ENCODE measurements at places on chromosomes 13 and 19.
A peak's percentile ranks its signal among the peaks of the same experiment; 100 is the strongest.

GRCh38 chr13:73672492-73672891, 461.7 kb downstream of the KLF12 start:
- DNase-seq, result no peak

DNA sequence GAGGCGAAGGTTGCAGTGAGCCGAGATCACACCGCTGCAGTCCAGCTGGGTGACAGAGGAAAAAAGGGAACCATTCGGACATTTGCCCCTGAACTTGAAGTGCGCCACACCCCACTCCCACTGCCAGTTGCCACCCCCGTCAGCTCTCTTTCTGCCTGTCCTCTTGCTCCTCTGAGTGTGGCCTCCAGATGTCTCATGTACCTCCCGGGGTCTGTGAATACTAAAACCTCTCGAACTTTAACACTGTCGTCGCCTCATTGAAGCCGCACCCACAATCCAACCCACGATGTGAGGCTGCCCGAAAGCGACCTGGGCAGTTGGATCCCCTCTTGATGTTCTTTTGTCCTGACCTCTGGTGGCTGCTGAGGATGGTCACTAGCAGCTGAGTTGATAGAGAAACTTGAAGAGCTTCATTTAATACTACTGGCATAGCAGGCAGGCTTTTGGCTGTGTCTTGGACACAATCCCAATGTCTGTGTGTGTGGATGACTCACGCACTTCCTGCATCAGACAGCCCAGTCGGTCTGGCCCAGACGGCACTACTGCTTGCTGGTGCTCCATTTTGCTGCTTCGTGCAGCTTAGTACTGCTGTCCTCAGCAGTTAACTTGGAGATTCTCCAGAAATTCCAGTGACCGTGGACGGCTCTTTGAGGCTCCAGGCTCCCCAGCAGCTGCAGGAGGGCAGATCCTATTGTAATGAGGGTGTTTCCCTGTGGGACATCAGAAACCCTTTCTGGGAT, 4.2 kb downstream of the FPR3 start:
- DNase-seq, result peak; percentile 40

- no peak for DNase-seq
Measured at GRCh38 chr13:35159041-35159440, 217.0 kb downstream of the NBEA start.

- no peak for DNase-seq
Measured at GRCh38 chr13:102040812-102041211, 361.0 kb downstream of the FGF14 start.

DNA sequence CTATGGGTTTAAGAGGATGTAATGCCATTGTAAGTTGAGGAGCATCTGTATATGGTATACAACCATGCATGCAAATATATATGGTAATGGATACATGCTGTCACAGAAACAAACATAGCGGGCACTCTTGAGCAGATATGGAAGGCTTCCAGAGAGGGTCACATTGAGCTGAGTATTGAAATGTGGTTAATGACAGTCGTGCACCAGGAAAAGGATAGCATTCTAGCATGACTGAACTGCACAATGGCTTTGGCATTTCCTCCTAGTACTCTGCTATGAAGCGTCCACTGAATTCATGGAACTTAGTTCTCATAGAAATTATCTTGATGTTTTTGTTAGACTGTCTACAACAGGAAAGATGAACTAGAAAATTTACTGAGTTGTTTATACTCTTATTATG, 25.2 kb downstream of the DGKH start:
- DNase-seq, result no peak

DNA sequence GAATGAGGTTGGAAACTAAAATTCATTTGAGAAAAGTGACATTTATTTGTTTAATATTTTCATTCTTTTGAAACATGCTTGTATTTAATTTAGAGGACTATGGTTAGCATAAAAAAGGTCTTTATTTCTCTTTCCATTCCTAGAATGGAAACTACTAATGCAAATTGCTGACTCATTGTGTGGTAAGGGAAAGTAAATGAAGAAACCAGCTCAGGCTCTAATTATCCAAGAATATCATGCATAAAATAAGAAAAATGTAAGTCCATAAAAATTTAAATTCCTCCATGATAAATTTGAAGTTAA, 777.0 kb upstream of the SLITRK1 start:
- no peak for DNase-seq

DNA sequence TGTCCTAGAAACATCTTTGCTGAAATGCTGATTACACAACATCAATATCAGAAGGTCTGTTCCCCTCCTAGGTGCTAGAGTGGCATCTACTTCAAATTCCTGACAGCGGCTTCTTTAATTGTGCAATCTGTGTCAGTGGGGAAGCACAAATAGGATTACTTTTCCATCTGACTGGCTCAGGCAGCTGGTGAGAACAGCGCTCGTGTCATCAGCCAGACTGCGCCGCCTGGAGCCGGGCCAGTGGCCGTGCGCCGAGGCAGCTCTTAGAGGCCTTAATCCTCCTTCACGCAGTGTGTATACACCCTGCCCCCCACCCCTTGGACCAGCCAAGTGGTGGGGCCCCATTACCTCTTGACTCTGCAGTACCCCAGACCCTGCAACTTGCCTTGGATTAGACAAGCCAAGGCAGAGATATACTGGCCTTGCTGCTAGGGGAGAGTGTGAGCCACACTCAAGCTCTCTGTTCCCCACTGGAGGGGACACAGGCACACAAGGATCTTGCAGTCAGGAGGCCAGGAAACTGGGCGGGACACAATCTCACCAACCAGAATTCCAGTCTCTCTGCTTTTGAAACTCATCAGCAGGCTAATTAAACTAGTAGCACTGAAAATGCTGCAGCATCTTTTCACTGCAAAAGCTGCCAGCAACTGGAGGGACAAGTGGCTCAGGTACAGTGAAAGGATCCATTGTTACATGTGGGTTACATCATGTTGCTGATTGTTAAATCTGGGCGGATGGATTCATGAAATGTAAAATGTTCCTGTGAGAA, 48.9 kb upstream of the EPHX3 start:
- DNase-seq, result no peak

- no peak for DNase-seq
Measured at GRCh38 chr13:94640721-94641120, 39.1 kb downstream of the GPR180 start.

DNA sequence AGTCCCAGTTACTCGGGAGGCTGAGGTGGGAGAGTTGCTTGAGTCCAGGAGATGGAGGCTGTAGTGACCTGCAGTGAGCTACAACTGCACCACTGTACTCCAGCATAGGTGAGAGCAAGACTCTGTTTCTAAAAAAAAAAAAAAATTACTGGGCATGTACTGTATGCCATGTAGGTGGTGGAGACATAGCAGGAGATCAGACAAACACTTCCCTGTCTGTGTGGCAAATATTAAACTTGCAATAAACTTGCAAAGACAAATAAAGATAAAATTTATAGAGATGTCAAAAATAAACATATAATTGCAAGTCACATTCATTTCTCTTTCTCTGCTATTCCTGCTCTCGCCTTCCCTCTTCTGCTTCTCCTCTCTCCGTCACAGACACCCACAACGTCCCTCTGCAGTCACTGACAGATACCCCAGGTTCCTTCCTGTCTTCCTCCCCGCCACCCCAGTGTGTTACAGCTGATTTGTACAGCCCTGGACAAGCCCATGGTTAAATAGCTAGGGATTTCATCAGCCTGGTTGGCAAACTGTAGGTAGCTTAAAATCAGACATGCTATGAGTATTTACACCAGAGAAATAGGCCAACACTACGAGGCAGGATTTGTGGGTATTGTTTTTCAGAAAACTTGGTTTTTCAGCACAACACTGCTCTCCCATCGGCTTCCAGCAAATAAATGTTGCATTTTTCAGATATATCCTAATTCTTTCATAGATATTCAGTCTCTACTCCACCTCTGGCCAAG, 1.3 kb upstream of the CD177 start:
- no peak for DNase-seq

GRCh38 chr13:22934744-22935523, 245.8 kb upstream of the SGCG start:
- DNase-seq, result no peak

DNA sequence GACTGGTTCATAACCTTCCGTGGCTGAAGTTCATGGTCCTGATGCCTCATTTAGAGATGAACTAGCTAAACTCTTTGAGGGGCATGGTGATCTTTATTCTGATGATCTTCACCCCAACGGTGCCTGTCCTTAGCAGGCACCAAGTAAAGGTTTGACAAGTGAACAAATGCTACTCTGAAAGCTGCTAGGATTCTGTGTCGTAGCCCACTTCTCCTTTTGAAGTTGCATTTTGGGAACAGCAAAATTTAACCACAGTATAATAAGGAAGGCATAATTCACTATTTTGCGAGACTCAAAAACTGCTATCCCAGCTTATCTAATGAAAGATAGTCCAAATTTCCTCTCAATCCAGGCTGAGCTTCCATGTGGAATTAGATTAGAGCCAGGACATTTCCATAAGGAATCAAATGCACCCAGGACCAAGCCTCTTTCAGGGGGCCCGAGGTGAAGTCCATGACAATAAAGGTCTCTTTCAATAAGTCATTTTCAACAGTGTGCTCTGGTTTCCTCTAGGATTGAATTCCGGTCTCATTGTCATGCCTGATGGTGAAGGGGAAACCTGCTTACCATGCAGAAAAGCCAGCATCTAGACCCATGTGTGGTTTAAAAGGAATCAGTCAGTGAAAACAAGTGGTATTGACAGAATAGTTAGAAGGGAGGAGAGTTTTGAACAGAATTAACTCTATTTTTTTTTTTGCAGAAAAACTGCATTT, 23.1 kb downstream of the SIAH3 start:
- DNase-seq, result no peak

DNA sequence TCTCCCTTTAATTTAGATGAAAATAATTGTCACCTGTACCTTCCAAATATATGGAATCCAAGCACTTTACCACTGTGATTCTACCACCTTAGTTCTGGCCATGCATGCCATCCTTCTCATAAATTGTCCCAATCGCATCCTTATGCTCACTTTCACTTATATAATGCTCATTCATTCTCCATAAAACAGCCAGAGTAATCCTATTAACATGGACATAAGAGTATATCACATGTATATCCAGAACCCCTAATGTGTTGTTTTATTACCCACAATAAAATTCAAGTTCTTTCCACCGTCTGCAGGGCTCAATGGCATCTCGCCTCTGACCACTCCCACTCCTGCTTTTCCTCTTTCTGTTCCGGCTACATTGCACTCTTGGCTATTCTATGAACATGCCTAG, 597.5 kb upstream of the MIR17HG start:
- DNase-seq, result no peak

DNA sequence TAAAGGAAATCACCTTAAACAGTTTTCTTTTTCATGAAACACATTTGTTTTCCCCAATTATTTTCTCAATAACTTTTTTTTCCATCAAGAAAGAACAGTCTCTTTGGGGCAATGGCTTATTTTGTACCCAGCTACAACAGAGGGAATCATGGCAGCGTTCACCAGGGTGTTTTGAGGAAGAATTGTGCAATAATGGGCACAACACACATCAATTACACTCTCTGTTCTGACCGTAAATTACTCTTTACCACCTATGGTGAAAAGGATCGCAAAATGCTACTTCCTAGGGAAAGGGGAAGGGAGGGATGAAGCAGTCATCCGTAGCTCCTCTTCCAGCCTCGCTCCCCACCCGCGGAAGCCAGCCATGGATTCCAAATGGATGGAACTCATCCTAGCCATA, 38.6 kb downstream of the TMTC4 start:
- no peak for DNase-seq

GRCh38 chr19:7773841-7774240, 10.8 kb downstream of the CLEC4M start:
- DNase-seq, result no peak

DNA sequence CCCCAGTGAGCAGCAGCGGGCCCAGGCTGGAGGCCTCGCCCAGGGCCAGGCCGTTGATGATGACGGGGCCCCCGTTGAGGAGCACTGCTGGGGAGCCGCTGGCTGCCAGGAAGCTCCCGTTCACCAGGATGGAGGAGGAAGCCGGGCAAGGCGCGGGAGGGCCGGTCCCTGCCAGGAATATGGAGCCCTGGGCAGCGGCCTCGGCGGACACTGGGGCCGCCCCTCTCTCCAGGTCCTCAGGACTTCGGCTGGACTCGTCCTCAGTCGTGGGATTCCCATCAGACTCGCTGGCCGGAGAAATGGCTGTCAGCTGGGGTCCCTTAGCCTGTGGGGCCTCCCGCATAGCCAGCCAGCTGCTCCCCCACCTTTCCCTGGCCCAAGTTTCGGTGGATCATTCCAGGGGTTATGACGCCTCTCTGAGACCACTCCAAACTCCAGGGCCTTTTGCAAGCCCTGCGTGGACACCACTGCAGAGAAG, 2.1 kb downstream of the SIX5 start:
- DNase-seq, result no peak

- no peak for DNase-seq
Measured at GRCh38 chr19:17467471-17468301, 2.6 kb upstream of the SLC27A1 start.

DNA sequence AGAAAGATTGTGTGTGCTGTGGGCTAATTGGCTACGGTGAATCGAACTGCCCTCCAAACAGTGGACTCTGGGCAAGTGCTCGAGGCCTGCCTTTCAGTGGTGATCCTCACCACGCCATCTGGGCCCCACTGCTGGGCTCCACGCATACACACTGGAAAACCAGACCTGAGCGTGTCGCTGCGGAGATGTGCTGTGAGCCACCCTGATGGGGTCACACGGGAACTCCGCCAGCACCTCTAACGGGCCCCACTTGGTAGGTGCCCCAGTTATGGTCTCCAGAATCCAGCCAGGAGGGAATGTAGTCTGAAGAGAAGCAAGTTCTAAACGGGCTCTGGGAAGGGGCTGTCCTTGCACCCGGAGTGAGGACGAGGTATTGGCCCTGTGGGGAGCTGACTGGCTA, 39.3 kb downstream of the C13orf46 start:
- no peak for DNase-seq

GRCh38 chr19:33685541-33685940, 63.8 kb downstream of the CHST8 start:
- no peak for DNase-seq

DNA sequence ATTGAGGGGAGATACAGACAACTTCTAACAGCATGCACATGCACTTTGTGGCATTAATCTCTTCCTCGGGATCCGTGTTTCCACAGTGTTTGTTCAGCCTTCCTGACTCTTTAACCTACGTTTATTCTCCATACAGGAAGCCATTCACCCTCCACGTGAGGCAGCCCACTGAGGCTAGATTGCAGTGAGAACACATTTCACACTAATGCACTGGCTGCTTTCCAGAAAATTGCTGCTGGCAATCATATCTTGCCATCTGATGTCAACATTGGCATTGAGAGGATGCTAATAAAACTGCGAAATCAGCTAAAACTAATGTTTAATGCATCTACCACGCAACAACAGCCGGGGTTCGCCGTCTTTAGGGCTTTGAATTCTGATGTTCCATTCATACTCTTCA, 30.0 kb downstream of the DCLK1 start:
- DNase-seq, result no peak

DNA sequence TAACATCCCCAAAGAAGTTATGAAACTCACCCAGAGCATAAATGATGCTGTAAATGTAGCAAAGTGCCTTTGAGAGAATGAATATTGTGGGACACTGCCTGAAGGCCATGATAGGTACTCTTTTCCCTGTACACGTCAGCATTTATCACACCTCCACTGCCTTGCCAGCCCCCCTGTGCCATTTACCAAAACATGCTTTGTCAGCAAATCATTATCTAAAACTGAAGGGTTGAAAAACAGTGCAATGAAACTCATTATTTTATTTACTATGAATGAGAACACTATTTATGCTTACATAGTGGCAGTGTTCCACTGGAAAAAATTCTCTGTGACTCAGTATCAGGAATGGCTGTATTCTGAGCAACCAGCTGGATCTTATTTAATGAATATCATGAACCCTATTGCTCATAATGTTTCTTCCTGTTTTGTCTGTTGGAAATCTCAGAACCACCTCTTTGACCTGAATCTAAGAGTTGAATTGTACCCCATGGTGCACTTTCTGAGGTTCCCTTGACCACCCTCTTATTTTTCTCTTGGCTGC, 564.1 kb downstream of the DCT start:
- no peak for DNase-seq

Data from brain pericyte (primary cell).